NCI-H526 (cell line): ENCODE measurements at places on chromosomes 5 and 9.

- no peak for DNase-seq
Measured at GRCh38 chr5:24433555-24433954, 211.2 kb downstream of the CDH10 start.

DNA sequence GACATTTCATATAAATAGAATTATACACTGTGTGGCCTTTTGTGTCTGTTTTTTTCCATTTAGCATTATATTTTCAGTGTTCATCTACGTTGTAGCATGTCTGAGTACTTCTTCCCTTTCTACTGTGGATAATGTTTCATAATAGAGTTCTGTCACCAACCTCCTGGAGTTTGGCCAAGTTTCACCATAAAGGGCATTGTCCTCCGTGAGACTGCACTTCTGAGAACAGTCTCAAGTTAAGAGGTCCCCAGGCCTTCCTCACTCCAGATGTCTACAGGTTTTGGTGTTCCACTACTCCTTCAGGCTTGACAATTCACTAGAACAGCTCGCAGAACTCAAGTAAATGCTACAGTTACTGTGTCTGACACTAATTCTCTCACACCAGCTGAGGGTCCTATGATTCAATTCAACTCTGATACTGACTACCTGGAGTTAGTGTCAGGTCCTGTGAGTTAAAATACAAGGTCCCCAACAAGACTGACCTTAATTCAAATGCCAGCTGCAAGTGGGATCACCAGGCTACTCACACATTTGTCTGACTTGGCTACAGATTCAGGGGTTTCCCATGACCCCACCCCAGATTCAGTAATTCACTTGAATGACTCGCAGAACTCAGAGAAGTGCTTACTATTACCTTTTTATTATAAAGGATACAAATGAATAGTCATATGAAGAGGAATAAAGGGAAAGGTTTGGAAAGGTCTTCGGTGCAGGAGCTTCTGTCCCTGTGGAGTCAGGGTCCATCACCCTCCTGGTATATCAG lies 31.1 kb downstream of the SLC35A4 start:
- DNase-seq, result no peak

DNA sequence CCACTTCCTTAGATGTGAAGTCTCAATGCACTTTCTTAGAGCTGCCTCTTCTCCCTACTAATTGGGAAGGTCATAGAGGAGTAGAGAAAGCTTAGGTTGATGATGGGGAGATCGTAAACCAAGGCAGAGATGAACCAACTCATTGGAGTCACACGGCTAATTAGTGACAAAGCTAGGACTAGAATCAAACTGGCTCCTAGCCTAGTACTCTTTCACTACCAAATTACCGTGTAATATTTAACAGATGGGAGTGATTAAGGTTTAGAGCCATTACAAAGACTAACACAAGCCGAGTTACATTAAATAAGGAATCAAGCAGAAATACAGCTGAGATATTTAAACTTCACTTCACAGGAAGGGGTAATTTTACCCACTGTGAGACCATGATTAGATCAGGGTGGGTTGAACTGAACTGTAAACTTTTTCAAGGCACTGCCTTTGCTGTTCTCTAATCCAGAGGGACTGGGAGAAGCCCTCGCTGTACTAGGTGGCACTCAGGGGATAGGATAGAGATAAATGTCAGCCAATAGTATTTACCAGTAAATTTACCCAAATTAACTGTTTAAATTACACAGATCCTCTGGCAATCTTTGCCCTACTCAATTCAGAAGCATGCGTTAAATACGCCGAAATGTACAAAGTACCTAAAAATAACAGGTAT lies 166.4 kb upstream of the PIK3R1 start:
- DNase-seq, result no peak

DNA sequence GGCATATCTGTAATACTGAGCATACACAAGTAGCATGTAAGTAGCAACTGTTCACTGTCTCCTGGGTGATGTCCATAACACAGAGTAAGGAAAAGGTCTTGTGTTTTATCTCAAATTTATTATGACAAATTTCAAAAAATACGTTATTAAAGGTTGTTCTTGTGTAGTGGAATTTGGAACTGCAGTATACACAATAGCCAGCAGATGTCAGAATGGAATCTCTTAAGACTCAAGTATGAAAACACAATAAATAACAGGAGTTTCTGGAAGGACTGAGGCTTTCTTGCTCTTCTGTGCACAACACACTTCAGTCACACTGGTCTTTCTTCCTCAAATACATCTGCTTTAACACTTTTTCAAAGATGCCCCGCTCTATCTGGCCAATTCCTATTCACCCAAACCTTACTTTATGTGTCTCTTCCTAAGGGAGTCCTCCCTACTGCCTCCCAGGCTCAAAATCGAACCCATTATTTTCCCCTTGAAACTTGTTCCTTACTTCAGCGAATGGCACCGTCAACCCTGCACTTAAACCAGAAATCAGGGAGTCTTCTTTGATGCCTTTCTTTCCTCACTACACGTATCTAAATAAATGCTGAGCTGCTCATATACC lies 6.5 kb upstream of the FBXO10 start:
- peak; percentile 17 for DNase-seq

DNA sequence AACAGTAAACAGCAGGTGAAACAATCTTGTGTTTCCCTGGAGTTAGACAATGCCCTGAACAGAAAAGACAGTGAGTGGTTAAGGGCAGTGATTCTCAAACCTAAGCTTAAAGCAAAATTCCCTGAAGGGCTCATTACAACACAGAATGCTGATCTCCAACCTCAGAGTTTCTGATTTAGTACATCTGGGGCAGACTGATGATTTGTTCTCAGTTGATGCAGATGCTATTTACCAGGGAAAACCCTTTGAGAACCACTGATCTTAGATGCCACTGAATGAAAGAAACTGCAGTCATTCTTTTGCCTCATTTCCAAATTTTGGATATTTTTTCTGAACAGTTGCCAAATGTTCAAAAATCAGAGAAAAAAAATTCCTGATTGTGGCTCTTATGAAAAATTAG lies 18.7 kb upstream of the ADAM19 start:
- no peak for DNase-seq

DNA sequence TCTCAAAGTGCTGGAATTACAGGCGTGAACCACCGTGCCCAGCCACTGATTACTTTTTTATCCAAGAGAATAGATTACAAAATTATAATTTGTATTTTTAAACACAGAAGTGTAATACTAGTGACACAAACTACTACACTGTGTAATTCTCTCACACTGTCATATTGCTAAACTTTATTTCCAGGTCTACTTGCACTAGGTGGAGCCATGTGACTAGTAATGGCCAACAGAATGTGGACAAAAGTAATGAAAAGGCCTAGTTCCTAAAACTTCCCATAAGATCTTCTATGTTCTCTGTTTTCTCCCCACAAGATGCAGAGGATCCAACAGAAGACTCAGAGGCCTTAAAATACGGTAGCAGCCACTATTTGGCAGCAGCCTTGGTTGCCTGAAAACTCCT lies 27.3 kb downstream of the NADK2 start:
- DNase-seq, result no peak

- DNase-seq, result peak; percentile 31
Measured at GRCh38 chr5:43038496-43038989, 1.6 kb downstream of the ANXA2R start.
